ENCODE measurements at places on chromosomes 6 and 20. TPM values are rescaled to one million over a fixed set of nuclear protein-coding genes. Genes with fewer than 3 reads are reported as not detected.
A peak's percentile ranks its signal among the peaks of the same experiment; 100 is the strongest.

DNA sequence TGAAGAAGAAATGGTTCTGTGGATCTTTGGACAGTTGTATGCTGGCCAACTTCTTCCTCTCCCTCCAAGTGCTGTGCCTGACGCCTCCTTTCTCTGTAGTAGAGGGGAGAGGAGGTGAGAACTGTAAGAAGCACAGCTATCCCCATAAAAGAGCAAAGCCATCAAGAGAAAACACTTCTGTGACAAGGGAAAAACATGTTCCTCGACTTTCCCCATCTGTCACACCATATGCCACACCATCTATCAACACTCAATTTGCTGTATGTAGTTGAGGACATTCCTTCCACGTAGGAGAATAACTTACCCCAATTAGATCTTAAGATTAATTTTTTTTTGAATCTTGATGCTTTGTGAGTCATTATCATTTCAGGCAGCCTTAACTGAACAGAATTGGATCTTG, 156.2 kb upstream of the PLCB4 start:
- no peaks in the 10 kb centered on the region for H3K4me1 ChIP-seq
- H3K27me3 ChIP-seq = no peaks in the 10 kb centered on the region
- H3K27ac ChIP-seq = no peak overlapping the region
- no peak overlapping the region for H3K4me3 ChIP-seq
- no peaks in the 10 kb centered on the region for H3K36me3 ChIP-seq
- DNase-seq = no peak

DNA sequence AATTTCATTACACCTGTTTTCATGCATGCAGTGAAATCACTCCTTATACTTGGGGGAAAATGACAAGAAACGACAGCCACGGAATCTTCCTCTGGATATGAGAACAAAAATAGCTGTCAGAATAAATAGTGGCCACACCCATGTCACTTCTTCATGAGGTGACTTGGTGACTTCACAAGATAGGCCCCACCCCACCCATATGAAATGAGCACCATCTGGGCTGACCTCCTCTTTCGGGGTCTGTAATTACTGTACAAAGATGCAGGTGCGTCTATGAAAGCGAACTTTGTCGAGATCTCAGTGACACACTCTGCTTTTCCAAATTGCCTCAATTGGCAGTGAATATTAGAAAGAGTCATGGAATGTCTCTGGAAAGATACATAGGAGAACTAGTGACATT, 184.2 kb upstream of the CCN2 start:
- H3K36me3 ChIP-seq = no peaks in the 10 kb centered on the region
- peaks cover 12% of the 10 kb centered on the region for H3K27me3 ChIP-seq
- H3K4me1 ChIP-seq = peaks cover 2% of the 10 kb centered on the region
- no peak overlapping the region for H3K27ac ChIP-seq
- DNase-seq = no peak

GRCh38 chr20:31497838-31498540, 16.3 kb upstream of the HM13 start:
- no peak overlapping the region for H3K4me3 ChIP-seq
- H3K27me3 ChIP-seq = peaks cover 15% of the 10 kb centered on the region
- DNase-seq = no peak
- H3K36me3 ChIP-seq = no peaks in the 10 kb centered on the region
- H3K27ac ChIP-seq = no peak overlapping the region
- no peaks in the 10 kb centered on the region for H3K4me1 ChIP-seq

DNA sequence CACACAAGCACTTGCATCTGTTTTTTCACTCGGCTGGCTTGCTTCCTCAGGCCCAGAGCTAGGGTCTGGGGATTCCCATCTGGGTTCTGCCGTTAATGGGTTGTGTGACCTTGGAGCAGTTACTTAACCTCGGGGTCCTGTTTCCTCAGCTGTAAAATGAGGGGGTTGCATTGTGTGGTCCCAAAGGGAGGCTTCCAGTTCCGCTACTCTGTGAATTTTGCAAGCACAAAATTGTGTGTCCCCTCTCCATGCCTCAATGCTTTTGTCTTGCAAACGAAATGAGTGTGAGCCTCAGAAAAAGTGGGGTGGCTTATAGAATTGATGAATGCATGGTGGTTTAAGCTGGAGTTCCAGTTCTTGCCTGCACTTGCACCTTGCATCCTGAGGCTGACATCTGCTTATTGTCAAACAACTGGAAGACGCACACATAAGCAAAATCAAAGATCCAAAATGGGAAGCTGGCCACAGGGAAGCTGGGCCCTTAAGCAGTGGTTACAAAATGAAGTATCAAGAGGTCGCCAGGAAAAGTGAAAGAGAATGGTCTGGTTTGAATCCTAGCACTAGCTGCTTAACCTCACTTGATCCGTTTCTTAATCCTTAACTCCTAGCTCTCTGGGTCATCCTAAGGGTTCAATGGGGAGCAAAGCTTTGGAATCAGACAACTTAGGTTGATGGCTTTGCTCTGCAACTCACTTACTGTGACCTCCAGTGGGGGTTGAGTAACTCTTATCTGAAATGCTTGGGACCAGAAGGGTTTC, 490.6 kb downstream of the DHX35 start:
- no peak overlapping the region for H3K27ac ChIP-seq
- H3K36me3 ChIP-seq = no peaks in the 10 kb centered on the region
- H3K4me1 ChIP-seq = no peaks in the 10 kb centered on the region
- H3K4me3 ChIP-seq = no peak overlapping the region

DNA sequence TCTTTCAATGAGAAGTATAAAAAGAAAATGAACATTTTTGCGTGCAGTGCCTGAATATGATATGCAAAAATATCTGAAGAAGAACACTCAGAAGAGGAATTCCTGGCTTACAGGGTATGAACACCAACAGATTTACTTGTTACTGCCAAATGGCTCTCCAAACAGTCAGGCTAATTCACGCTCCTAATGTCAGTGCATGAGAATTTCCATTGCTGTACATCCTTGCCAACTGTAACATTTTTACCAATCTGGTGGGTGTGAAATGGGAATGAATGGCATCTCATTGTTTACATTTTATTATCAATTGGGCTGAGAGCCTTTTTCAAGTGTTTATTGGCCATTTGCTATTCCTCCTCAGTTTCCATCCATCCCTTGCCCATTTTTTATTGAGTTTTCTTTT, 365.3 kb upstream of the MAP3K7 start:
- peaks cover 4% of the 10 kb centered on the region for H3K27me3 ChIP-seq
- H3K4me1 ChIP-seq = no peaks in the 10 kb centered on the region
- no peak overlapping the region for H3K4me3 ChIP-seq
- no peak overlapping the region for H3K27ac ChIP-seq
- H3K36me3 ChIP-seq = no peaks in the 10 kb centered on the region

- peaks cover 30% of the 10 kb centered on the region for H3K36me3 ChIP-seq
- no peak overlapping the region for H3K27ac ChIP-seq
- H3K4me3 ChIP-seq = no peak overlapping the region
- no peaks in the 10 kb centered on the region for H3K27me3 ChIP-seq
- DNase-seq = no peak
- peaks cover 35% of the 10 kb centered on the region for H3K4me1 ChIP-seq
Measured at GRCh38 chr6:33689879-33690278, 21.6 kb downstream of the UQCC2 start.

- peaks cover 26% of the 10 kb centered on the region for H3K36me3 ChIP-seq
- no peak overlapping the region for H3K4me3 ChIP-seq
- no peak for DNase-seq
Measured at GRCh38 chr6:119294984-119295383, 54.6 kb downstream of the MAN1A1 start.

DNA sequence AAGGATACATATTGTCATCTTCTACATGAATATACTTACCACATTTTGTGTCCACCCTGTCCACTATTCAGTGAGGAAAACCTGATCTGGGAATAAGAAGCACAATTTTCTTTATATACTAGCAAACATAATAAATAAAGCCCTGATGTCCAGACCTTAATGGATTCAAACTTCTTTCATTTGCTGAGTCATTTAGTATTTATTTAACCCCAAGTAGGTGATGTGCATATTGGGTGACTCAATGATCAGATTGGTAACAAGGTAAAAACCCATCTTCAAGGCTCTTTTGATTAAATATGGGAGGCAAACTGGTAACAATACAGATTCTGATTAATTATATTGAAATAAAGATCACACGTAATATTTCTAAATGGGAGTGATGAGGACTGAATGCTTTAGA, 1159.8 kb upstream of the EYS start:
- H3K4me1 ChIP-seq = no peaks in the 10 kb centered on the region
- H3K27me3 ChIP-seq = no peaks in the 10 kb centered on the region
- H3K36me3 ChIP-seq = no peaks in the 10 kb centered on the region
- H3K4me3 ChIP-seq = no peak overlapping the region

DNA sequence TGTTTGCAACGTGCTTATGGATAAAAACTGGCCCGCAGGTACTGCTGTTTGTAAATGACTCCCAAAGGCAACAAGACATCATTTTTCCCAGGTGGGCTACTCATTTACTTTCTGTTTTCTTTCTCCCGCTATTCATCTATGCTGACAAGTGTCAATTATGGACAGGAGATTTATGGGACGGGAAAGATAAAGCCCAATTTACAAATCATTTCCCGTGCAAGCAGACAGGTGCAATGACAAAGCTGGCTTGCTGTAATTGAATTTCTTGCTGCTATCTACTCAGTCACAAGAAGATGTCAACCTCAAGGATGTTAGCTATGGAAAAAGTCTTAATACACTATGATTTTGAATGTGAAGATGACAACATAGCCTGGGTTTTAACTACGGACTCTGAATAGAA, 125.5 kb downstream of the EPHA7 start:
- H3K4me3 ChIP-seq = no peak overlapping the region
- H3K27ac ChIP-seq = no peak overlapping the region
- no peaks in the 10 kb centered on the region for H3K36me3 ChIP-seq
- no peaks in the 10 kb centered on the region for H3K27me3 ChIP-seq

DNA sequence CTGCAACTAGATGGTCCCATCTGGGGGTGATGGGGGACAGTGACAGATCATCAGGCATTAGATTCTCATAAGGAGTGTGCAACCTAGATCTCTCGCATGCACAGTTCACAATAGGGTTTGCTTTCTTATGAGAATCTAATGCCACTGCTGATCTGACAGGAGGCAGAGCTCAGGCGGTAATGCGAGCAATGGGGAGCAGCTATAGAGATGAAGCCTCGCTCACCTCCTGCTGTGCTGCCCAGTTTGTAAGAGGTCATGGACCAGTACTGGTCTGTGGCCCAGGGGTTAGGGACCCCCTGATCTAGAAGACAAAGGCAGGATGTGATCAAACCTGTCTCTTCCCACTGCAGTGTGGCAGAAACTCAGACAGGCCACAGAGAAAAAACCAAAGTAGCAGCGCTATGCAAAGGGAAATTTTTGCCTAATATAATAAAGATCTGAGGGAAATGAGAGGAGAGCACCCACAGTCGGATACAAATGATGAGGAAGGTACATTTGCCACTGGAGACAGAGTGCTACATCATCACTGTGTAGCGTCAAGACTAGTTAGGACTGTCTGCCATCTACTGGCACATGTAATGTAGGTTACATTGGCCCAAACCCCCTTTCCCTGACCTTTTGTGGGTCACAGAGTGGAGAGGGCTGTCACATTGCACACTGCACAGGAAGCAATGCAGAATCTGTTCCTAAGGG, 4.1 kb upstream of the LY86 start:
- no peaks in the 10 kb centered on the region for H3K27me3 ChIP-seq
- peak overlapping the region; percentile 72 for H3K27ac ChIP-seq
- H3K4me1 ChIP-seq = peaks cover 50% of the 10 kb centered on the region
- DNase-seq = no peak
- peak overlapping the region; percentile 3 for H3K4me3 ChIP-seq

- no peak for DNase-seq
- peaks cover 57% of the 10 kb centered on the region for H3K36me3 ChIP-seq
- H3K4me3 ChIP-seq = no peak overlapping the region
- H3K27ac ChIP-seq = no peak overlapping the region
- peaks cover 8% of the 10 kb centered on the region for H3K4me1 ChIP-seq
Measured at GRCh38 chr6:152167641-152168603, 360.4 kb downstream of the ESR1 start.

DNA sequence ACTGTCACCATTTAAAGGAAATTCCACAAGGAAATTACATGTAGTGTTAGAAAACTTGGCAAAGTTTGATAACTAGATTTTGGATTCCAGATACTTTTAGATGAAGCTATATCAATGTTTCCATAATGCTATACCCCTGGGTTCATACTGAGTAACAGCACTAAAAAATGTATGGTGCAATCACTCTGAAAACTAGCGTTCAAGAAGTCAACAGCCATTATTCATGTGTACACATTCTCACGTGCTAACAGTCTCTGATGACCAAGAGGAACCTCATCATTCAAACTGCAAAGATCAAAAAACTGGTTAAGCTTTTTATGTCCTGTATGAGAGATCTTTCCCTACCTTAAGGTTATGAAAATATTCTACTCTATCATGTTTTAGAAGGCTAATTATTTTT, 197.6 kb downstream of the GMDS start:
- H3K27me3 ChIP-seq = peaks cover 3% of the 10 kb centered on the region
- H3K36me3 ChIP-seq = peaks cover 14% of the 10 kb centered on the region
- H3K4me3 ChIP-seq = no peak overlapping the region
- H3K4me1 ChIP-seq = no peaks in the 10 kb centered on the region
- no peak overlapping the region for H3K27ac ChIP-seq

- H3K4me3 ChIP-seq = no peak overlapping the region
- no peaks in the 10 kb centered on the region for H3K4me1 ChIP-seq
- peaks cover 4% of the 10 kb centered on the region for H3K36me3 ChIP-seq
Measured at GRCh38 chr6:116152620-116153019, 26.7 kb upstream of the COL10A1 start.

GRCh38 chr20:18734525-18735189, 78.9 kb upstream of the SCP2D1 start:
- no peak for DNase-seq
- peaks cover 3% of the 10 kb centered on the region for H3K4me1 ChIP-seq
- H3K27ac ChIP-seq = no peak overlapping the region
- H3K36me3 ChIP-seq = no peaks in the 10 kb centered on the region
- no peaks in the 10 kb centered on the region for H3K27me3 ChIP-seq

DNA sequence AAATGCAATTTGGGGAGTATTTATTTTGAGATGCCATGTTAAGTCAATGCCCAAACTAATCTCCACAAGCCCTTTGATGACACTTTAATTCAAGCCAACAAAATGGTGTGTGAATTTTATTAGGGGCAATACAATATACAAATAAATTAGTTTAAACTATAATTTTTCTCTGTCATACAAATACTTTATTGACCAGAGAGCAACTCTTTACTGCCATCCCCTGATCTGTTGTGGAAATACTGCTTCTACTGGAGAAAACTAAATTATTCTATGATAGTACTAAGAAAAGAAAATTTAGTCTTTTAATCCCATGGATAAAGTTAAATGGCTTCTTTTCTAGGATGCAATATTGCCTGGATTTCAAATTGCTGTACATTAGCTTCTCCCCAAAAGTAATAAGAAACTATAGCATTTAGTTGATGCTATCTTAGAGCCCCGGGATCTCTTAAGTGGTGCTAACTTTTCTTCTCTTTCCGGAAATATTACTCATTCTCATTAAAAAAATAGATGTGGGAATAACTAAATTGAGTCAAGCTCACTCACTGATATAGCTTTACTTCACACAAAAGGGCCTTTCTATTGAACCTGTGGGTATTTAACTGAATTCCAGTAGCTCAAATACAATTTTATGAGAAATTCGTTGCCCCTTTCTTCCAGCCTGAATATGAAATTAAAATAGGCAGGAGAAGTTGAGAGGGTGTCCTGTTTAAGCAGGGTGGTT, 49.2 kb downstream of the SMPDL3A start:
- no peak for DNase-seq
- no peak overlapping the region for H3K4me3 ChIP-seq
- H3K4me1 ChIP-seq = no peaks in the 10 kb centered on the region
- H3K36me3 ChIP-seq = no peaks in the 10 kb centered on the region

Gene HLA-DRB5
- total RNA-seq = not detected

Gene SPAG4
- 5.7 TPM for total RNA-seq

Gene BMP6
- not detected for total RNA-seq

Gene SLCO4A1
- 61.9 TPM for total RNA-seq

Gene TRIM40
- total RNA-seq = not detected

Gene ZNF391
- total RNA-seq = 3.9 TPM

Gene FNDC11
- total RNA-seq = 0.48 TPM

Gene AGER
- total RNA-seq = 52.3 TPM

Gene TCP11
- total RNA-seq = not detected

Gene COX4I2
- total RNA-seq = not detected

Gene COL9A1
- not detected for total RNA-seq

Gene CTCFL
- not detected for total RNA-seq
